NCI-H1436 (cell line): ENCODE measurements at places on chromosomes 11 and 22.
A peak's percentile ranks its signal among the peaks of the same experiment; 100 is the strongest.

DNA sequence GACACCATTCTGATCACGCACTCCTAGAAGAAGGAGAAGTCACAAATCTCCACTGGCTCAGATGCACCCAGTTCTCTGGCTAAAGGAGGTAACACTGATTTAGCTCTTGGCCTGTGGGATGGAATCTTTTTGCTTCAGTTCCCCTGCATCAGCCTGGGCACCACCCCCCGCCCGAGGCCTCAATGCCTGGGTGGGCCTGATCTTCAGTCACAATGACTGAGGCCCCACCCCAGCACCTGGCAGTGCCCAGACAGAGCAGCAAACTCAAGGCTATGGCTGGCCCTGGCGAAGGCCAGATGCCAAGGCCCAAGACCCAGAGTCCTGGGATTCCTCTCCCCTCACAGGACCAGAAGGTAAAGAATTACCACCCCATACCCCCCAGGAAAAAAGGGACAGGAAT is 5.0 kb downstream of the CYB561A3 start:
- DNase-seq = no peak

DNA sequence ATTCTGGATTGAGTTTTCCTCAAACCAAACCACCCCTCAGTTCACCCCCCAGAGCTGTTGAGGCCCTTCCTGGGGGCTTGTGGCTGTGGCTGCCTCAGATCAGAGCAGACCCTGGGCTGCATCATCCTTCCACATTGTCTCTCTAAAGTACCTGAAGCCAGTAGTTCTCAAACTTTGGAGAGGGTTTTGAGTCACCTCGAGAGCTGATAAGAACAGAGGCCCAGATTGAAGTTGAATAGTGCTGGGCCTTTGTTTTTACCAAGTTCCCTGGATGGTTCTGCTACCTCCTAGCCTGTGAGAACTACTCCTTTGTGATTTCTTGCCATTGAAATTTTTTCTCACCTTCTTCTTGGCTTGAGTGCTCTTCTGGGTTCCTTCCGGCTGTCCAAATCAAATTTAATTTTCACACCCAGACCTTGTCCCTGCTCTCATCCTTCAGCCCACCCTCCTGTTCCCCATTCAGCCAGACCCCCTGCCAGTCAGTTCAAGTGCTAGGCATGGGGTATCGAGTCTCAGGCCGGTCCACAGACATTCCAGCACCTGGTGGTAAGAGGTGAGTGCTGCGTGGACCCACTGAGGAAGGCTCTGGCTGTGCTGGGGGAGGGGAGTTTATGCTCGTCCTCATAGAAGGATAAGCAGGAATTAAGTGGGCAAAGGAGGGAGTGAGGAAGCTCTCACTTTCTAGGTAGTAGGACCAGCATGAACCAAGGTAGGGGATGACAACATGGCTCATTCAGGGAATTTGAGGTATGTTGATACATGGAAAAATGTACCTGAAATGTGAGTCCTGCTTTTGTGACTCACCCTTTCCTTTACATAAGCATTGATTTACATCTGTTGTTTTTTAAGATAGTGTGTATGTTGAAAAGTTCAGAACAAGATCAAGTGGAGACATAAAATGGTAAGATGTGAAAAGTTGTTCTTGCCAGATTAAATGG is 116.5 kb downstream of the PTPRJ start:
- no peak for DNase-seq

GRCh38 chr11:12026331-12027211 is 18.1 kb upstream of the DKK3 start:
- no peak for DNase-seq

GRCh38 chr11:12109591-12110196 is 696 bp upstream of the MICAL2 start:
- no peak for DNase-seq

DNA sequence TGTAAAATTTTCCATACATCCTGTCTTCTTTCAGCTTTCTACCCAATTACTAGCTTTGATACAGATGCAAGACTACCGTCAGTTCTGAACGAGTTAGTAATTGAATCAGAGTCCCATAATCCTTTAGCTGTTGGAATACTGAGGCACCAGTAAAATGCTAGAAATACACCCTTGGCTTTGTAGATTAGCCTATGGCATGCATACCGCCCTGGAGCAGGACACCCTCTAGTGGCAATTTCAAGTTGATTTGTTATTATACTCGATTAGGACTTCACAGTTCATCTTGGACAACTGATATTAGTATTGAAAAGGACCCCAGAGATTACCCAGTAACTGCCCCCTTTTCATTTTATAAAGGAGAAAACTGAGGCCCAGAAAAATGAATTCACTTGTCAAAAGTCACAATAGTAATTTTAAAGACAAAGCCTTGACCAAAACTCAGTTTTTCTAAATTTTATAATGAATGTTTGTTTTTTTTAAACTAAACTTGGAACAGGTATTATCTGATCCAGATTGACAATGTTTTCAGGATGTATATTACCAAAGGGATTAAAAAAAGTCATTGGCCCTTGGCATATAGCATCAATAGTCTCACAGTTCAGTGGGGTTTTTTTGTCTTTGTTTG is 72.6 kb downstream of the HIPK3 start:
- peak; percentile 26 for DNase-seq

DNA sequence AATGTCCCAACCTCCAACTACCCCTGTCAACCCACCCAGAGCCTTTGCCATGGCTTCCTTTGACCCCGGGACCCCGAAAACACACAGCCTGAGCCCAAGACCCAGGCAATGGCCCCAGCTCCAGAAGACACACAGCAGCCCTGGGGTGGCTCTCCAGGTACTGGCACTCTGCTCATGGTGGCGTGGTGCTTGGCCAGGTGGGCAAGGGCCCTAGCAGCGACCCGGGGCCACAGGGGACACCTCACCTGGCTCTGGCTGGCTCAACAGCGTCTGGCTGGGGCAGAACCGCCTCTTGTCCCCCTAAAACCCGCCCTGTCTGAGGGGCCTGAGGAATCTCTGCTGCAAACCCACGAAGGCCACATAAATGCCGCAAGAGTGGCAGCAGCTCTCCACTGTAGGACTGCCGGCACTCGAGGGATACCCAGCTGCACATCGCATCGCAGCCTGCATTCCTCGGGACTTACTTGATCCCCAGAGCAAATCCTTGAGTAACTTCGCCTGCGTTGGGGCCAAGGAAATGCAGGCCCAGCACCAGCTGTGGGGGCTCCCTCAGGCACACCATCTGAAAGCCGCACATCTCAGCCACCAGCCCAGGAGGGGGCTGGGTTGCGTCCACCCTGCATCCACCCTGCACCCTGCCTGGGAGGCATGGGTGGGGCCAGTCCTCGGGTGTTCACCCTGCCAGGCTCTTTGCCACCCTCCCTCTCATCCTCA is 23.1 kb upstream of the GNB1L start:
- DNase-seq = no peak

- DNase-seq = no peak
Measured at GRCh38 chr22:42637555-42637954, 2.8 kb downstream of the ATP5MGL start.

GRCh38 chr22:38069372-38070249 is 12.4 kb downstream of the PICK1 start:
- no peak for DNase-seq

DNA sequence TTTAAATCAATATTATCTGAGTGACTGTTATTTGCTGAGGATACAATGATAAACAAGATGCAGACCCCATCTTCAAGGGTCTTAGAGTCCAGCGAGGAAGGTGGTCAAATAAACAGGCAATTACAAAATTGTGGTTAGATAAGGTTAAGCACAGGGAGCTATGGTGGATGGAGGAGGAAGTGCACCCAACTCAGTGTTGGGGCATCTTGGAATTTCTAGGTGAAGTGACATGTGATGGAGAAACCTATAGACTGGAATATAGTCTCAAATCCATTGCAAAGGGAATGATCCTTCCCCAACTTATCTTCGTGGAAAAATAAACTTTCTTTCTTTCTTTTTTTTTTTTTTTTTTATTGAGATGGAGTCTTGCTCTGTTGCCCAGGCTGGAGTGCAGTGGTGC is 3.4 kb upstream of the PTPRJ start:
- no peak for DNase-seq

DNA sequence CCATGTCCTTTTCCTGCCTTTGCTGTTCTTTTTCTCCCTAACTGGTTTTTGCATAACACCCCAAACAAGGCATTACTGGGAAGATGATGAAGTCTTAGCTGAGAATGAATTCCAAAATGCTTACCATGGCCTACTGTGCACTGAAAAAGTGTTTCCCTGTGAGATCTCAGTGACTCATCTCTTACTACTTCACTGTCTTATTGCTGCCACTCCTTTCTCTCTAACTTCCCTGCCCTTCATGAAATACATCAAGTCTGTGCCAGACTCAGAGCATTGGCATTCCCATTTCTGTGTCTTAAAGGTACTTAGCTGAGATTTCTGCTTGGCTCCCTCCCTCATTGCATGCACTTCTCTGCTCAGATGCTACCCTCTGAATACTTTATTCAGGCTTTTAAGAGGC is 49.1 kb upstream of the MUC15 start:
- no peak for DNase-seq

GRCh38 chr11:34916843-34917770 is 689 bp downstream of the PDHX start:
- no peak for DNase-seq

DNA sequence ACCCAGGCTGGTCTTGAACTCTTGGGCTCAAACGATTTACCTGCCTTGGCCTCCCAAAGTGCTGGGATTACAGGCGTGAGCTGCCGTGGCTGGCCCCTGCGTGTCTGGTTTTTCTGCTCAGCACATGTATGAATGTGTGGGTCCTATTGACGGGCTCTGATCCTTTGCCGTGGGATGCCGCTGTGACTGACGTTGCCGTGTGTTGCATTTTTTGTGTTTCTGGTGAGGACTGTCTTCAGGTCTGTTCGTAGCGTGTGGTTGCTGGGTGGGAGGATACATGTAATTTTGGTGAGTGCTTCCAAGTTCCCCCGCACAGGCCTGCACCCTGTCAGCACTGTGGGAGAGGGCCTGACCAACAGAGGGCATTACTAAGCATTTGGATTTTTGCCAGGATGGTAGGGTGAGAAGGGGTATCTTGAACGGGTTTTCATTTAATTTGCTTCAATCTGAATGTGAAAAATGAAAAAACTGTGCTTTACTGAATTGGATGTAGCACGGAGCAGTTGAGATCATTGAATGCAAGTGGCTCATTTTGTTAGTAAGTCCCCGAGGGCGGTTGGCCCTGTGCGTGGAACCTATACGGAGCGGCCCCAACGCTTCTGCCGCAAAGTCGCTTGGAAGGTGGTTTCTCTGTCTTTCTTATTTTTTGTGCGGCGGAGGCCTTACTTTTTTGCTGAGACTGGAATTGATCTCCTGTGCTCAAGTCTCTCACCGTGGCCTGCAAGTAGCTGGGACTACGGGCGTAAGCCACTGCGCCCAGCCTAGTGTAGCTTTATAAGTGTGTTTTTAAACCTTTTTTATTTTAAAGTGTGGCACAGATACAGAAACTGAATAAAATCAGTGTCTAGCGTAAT is 8.2 kb downstream of the ZBED4 start:
- DNase-seq = no peak

GRCh38 chr11:94424662-94425061 is 23.4 kb upstream of the GPR83 start:
- DNase-seq = no peak

- DNase-seq = no peak
Measured at GRCh38 chr11:94584978-94585377, 17.8 kb downstream of the PIWIL4 start.

DNA sequence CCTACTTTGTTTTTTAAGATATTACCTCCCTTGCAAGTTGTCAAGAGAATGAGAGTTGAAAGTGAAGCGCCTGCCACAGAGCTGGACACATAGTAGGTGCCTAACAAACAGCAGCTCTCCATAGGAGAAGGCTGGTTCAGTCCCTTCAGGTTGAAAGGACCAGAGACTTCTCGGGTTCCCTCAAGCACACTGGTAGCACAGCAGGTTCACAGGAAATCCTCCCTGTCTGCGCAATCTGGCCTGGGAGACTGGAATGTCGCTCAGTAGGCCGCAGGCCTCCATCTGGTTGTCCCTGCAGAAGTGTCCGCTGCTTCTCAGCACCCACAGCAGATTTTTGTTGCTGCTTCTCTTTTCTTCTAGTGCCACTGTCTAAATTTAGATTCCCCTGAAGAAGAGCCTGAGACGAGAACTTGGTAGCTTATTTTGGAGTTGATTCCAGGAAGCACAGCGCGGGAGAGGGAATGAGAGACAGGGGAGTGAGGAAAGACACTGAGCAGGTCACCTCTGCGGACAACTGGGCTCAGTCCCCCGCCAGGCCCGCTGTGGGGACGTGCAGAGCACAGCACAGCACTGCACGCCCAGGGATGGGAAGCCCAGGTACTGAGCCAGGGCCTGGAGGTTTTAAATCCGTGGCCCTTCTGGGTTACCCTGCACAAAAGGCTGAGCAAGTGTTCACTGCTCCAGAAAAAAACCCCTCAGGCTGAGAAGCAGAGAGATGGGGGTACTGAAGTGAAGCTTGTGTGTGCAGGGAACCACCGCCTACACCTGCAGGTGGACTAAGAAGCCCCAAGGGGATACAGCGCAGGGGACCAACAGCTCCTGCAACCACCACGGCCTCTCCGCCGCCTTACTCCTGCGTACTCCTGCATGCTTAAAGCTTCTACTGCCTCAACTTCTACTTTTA is 31.6 kb downstream of the RBX1 start:
- DNase-seq = no peak

DNA sequence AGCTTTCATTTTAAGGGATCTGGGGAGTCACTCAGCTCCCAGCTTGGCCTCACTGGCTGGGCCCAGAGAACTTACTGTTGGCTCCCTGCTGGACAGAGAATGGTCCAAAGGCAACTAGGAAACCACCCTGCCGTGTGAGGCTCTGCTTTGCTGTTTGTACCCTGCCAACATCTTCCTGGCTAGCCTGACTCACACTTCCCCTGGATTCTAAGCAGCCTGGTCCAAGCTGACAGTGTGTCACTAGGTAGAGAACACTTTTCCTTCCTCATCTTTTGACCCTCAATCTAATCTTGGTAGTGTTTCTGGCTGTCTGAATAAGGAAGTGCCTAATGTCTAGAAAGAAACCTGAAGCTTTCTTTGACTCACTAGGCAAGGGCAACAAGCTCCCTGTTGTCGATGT is 76.7 kb downstream of the FAR1 start:
- DNase-seq = no peak

DNA sequence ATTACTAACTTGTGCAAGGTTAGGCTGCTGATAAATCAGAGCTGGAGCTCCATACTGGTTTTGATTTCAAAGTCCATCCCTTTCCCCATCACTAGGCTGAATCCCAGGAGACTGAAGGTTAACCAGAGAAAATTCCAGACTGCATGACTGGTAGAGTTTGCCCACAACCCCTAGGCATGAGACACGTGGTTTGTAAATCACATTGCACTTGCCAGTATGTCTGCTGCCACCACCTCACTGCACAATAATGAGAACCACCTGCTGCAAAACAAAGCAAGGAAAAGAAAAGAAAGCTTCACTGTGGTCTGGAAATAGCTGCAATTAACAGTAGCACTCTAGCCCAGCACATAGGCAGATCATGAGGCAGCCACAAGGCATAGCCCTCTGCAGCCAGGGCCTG is 67.6 kb upstream of the NTM start:
- DNase-seq = no peak

- no peak for DNase-seq
Measured at GRCh38 chr11:514606-515005, 7.6 kb upstream of the RNH1 start.

DNA sequence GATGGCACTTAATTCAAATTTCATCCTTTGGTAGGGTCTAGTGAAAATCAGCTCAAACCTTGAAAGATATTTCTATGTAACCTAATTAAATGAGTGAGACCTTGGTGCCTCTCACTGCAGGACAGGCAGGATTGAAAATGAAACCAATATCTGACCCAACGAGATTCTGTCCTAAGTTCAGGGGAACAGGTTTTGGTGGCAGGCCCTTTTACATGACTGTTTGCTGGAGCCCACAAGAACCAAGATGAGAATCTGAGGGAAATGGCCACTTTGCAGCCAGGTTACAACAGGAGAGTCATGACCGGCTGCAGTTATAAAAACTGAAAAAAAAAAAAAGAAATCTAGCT is 130.2 kb downstream of the TRIM44 start:
- DNase-seq = no peak
